ENCODE measurements at places on chromosomes 3 and 15.

DNA sequence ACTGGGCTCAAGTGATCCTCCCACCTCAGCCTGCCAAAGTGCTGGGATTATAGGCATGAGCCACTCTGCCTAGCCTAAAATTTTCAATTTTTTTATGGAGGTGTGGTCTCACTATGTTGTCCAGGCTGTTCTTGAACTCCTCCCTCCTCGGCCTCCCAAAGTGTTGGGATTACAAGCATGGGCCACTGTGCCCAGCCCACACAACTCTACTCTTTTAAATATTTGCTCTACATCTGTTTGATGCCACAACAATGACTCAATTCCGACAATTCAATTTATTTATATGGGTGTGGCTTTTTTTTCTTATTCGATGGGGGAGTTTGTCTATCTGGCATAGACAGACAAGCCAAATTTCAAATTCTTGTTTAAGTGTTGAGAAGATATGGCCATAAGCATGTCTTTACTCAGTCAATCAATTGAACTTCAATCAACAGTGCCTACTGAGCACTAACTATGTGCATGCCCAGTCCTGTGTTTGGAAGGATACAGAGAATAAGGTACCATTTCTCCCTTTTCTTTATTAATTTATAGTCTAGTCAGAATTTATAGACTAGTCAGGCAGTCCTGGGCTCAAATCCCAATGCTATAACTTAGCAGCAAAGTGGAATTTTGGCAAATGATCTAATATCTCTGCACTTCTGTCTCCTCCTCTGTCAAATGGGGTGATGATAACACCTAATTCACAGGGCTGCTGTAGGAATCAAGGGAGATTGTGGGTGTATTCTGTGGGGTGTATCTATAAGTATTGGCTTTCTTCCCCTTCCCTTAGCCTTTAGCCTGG, 54.6 kb upstream of the PIAS1 start:
- no peak for DNase-seq

GRCh38 chr3:97691354-97691753, 73.2 kb upstream of the ARL6 start:
- no peak for DNase-seq

DNA sequence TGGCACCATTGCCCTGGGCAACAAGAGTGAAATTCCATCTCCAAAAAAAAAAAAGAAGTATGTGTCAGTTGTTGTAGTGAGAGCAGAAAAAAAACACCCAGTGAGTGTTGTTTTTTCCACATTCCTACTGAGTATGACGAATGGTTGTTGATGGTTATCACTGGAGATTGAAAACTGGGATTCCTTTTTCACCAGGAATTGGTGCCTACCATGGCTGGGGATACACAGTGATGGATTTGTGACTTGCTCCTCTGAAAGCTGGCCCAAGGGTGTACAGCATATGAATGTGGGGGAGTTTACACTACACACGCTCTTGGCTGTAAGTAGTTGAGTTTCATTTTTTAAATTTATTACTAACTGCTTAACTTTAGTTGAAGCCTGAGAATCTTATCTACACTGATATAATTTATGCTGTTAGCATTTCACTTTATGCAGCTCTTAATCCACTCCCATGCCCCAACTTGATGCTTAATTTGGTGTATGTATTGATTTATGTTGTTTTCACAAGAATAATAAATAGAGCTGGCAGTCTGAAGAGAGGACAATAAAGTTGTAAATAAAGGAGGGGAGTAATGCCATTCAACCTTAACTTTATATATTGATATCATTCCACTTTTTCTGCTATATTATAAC, 56.0 kb upstream of the MME start:
- no peak for DNase-seq

- no peak for DNase-seq
These were observed 13.4 kb downstream of the SPICE1 start for GRCh38 chr3:113501597-113501996.

DNA sequence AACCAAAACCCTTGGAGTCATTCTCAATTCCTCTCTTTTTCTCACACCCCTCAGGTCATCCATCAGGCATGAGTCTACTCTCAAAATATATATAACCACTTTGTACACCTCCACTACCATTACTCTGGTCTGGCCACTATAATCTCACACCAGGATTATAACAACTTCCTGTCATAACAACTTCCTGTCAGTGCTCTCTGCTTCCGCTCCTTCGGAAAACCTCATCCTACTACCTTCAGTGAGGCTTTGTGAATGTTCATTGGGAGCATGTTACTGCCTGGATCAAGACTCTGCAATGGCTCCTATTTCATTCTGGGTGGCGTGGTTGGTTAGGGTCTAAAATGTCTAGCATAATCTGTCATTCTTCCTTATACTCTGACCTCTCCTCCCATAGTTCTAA, 447.4 kb downstream of the MAGI1 start:
- no peak for DNase-seq

DNA sequence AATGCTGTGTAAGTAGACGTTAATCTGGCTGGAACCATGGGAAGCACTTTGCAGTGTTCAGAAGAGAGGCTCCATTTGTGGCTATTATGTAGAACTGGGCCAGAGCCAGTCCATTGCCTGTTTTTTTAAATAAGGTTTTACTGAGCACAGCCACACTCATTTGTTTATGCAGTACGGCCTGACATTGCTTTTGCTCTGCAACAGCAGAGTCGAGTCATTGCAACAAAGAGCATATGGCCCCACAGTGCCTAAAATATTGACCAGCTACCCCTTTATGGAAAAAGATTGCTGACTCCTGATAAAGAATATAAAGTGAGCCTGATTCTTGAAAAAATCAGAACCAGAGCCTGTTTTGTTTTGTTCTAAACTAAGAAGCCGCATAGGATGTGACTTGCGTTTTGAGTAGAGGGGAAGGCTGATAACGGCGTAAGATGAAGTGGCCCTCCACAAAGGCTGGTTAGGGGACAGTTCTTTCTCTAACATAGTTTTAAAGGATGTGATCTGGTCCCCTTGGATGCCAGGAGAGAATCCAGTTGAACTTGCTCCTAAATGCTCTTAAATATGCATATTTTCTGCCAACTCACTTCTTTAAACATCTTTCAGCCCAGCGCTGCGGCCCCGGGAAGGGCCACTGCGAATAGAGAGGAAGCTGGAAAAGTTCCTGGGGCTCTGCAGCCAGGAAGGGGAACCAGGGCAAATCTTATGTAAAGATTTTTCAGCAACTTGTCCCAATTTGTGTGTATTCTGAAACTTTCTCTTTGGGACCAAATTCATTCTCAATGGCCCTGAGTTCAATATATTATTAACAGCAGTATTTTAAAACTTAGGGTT, 64.5 kb downstream of the GLDN start:
- no peak for DNase-seq
